MG63 (cell line): ENCODE measurements at places on chromosomes 5 and 9. TPM values are rescaled to one million over a fixed set of nuclear protein-coding genes. Genes with fewer than 3 reads are reported as not detected.

The ZDHHC11 gene
- 0.56 TPM in 1 of 2 replicates, not detected in the other for total RNA-seq

The HMMR gene
- total RNA-seq, result 73.4 and 102 TPM in 2 replicates

The ACTBL2 gene
- total RNA-seq, result 0.30 and 1.8 TPM in 2 replicates

The FBP1 gene
- total RNA-seq, result 0.96 TPM in 1 of 2 replicates, not detected in the other

The OLFM1 gene
- 37.1 and 47.3 TPM in 2 replicates for total RNA-seq

The KIF27 gene
- total RNA-seq, result 0.69 and 1.8 TPM in 2 replicates

DNA sequence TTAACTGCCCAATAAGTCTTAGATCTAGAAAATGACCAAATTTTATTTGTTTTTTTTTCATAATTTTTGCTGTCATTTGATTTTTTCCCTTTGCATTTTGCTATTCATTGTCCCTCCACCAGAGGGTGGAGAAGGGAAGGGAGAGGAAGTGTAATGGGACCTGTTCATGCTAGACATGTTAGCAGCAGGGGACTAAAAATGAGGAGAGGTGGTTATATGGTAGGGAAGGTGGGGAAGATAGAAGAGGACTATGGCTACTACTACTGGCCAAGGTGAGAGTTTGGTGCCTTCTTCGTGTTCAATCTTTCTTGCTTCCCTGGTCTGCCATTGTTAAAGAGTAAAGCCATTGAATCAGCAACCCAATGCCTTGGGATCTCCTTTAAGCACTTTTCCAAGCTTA is 6.4 kb downstream of the GRIA1 start:
- DNase-seq, result no peak

- DNase-seq, result no peak
Observed at GRCh38 chr5:157306692-157307471, 41.0 kb downstream of the CYFIP2 start.

DNA sequence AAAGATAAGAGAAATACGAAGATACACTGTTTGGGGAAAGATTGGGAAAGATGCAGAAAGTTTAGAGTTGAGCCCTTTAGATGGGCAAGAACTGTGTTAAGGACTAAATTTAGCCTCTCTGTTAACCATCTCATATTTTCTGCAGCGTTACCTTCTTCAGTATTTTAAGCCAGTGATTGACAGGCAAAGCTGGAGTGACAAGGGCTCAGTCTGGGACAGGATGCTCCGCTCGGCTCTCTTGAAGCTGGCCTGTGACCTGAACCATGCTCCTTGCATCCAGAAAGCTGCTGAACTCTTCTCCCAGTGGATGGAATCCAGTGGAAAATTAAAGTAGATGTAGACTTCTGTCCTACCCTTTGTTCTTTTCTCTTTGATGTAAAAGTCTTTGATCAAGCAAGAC is 26.4 kb upstream of the LNPEP start:
- no peak for DNase-seq

DNA sequence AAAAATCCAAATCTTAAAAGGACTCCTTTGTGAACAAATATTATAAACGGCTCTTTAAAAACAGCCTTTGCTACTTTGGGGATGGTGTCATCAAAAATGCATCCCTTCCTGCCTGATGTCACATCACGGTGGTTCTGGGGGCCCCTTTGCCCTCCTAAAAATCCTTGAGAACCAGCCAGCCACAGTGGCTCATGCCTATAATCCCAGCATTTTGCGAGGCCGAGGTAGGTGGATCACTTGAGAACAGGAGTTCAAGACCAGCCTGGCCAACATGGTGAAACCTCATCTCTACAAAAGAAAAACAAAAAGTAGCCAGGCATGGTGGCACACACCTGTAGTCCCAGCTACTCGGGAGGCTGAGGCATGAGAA is 43.9 kb downstream of the FNBP1 start:
- DNase-seq, result no peak

DNA sequence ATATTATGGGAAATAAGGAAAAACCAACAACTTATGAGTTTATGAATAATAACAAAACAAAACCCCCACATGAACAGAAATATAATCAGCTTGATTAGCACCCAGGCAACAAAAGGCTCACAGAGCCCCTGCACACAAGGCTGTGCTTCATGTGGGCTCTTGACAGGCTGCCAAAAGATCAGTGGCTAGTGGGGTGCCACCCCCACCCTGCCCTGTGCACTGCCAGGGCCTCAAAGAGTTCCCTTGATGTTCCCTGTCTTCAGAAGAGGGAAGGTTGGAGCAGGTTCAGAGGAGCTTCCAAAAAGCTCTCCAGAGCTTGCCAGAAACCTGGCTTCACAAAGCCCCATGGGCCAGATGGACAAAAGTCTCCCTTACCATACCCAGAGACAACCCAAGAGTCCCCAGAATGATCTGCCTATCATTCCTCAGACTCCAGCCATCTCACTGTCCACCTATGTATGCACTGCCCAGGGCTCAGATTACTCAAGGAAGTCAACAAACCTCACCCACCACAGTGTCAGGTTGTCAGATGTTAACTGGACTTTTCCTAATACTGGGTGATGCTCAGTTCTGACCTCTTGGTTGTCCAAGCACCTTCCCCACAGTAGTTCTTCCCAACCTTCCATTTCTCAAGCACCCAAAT is 87.5 kb downstream of the SIL1 start:
- DNase-seq, result no peak

DNA sequence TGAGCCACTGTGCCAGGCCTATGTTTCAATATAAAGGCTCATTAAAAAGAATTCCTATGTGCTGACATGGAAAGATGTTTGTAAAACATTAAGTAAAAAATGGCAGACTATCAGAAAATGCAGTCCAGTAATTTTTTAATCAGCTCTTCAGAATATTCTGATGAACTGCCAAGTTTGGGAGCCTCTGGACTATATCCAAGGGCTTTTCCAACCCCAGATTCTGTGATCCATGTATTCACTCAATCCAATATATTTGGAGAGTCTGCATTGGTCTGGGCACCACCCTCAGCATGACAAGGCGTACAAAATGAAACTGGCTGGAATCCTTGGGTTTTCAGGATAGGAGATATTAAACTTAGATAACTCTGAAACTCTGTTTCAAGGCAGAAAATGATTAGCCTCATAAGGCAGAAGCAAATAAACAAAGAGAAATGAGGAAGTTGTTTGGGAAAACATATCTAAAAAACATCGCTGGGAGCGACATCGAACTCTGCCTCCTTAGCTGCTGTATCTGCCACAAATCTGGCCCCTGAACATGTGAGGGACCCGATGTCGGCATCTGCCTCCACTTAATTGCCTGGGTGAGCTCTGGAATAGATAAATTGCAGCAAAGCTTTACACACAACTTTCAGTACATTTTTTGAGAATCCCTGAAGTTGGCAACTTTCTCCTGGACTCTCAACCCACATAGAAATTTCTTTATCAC is 14.4 kb downstream of the PDE6A start:
- DNase-seq, result peak; percentile 9

DNA sequence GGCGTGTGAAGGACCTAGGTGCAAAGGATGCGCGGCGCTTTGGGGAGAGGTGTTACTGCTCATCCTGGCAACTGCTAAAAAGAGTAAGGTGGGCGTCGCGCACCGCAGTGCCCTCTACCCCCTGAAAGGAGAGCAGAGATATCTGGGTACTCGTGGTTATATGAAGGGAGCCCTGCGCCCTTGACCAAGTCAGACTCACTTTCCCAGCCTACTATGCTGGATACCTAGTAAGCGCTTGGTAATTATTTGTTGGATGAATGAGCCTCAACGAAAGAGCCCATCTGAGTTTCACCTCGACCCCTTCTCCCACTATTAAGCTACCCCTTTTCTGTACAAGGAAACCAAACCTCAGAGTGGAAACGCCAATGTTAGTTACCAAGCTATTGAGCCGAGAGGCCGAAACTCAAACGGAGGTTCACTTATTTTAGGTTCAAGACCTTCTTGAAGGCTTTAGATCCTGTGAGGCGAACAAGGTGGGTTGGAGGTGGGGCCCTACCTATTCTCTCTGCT is 8.0 kb downstream of the LHX6 start:
- DNase-seq, result no peak

DNA sequence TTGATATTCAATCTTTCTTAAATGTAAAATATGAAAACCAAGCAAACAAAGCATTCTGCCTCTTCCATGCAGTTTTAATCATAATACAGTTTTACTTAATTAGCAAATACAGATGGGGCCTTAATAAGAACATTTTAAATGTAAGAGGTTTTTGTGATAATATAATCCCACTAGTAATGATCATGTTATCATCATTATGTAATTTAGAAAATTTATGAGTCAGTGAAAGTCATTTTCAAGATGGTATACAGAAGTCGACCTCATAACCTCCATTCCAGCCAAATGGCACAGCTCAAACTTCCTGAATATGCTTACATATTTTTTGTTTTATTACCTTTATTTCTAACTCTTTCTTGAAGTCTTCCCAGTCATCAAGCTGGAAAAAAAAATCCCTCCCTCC is 102.2 kb upstream of the GNA14 start:
- DNase-seq, result peak; percentile 28

GRCh38 chr9:69093471-69094103 is 58.0 kb downstream of the FXN start:
- DNase-seq, result no peak

DNA sequence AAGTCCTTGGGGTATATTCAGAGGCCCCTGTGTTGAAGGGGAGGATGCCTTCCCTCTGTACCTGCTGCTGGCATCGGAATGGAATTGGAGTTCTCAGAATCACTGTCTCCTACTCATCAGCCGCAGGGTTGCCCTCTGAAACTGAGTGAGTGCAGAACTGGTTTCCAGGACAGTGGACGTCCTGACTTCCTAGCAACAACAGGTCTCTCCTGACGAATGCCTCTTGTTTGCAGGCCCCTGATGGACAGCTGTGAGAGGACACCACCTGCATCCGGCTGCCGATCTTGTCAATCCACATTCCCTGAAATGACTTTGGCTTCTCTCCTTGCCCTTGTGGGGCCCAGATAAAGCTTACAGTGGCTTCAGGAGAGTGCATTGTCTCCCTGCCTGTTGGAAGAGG is 274.5 kb downstream of the NSG2 start:
- DNase-seq, result no peak

- peak; percentile 23 for DNase-seq
Observed at GRCh38 chr5:136195971-136196820, 3.2 kb upstream of the SMIM32 start.

DNA sequence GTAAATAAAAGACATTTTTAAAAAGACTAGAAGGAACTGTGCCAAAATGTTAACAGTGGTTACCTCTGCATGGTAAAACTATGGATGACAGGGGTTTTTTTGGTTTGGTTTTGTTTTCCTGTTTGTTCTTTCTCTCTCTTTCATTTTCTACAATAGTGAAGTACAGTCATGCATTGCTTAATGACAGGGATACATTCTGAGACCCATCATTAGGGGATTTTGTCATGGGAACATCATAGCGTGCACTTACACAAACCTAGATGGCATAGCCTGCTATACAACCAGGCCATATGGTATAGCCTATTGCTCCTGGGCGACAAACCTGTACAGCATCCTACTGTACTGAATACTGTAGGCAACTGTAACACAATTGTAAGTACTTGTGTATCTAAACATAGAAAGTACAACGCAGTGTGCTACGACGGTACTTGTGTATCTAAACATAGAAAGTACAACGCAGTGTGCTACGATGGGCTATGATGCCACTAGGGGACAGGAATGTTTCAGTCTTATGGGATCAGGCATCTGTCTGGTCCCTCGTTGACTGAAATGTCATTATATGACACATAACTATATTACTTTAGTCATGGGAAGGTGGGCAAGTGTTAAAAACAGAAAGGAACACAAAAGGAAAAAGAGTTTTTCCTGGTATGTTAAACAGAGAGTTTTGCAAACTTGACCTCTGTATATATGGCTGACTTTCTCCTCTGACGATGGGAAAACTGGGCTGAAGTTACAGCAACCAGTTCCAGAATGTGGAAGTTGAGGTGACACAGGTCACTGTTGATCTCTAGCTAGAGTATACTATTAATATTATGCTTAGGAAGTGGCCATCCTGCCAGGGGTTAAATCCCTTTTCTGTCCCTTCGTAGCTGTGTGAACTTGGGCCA is 7.4 kb upstream of the ADAM19 start:
- no peak for DNase-seq

DNA sequence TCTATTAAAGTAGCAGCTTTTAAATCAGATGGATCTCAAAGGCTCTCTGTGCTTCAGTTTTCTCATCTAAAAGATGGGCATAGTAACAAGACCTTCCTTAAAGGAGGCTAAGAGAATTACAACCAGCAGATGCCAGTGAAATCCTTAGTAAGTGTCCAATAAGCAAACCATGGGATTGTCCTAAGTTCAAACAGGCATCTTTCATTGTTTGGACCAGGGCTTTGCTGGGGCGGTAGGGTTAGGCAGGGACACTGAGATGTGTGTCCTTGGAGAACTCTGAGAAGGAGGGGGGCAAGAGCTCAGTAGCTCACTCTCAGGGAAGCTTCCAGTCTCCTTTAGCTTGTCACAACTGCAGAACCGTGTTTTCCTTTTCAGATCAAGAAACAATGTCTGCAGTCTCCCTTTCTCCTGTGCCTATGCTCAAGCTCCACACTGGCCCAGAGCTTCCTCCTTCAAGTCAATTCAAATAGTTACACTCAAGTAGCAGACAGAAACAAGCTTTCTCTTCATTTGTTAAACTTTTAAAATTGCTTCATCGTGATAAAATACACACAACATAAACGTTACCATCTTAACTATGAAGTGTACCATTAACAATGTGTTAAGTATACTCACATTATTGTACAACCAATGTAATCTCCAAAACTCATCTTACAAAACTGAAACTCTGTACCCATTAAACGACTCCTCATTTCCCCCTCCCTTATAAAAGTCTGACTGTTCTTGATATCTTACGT is 216.2 kb downstream of the PIK3R1 start:
- no peak for DNase-seq

GRCh38 chr9:87086221-87086818 is 139.0 kb upstream of the GAS1 start:
- DNase-seq, result no peak

- no peak for DNase-seq
Observed at GRCh38 chr9:129351642-129352145, 173.6 kb upstream of the IER5L start.

GRCh38 chr9:88143957-88144625 is 5.8 kb upstream of the SPATA31C2 start:
- DNase-seq, result no peak

DNA sequence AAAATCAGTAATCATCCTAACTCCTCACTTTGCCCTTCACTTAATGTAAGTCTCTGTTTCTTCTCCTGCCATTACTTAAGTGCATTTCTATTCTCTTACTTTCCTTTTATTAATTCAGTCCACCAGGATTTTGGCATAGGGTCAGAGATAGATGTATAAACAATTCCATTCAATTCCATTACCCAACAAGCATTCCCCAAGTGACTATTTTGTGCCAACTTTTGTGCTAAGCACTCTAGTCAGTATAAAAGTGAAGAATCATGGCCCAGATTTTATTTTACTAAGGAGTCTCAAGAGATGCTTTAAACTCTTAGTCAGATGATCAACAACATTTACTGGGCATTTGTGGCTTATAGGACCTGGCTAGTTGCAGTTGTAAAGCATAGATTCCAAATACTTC is 159.3 kb downstream of the DMAC1 start:
- no peak for DNase-seq

- no peak for DNase-seq
Observed at GRCh38 chr9:87083986-87084385, 136.7 kb upstream of the GAS1 start.

GRCh38 chr5:113236536-113237288 is 198.1 kb downstream of the TSSK1B start:
- DNase-seq, result no peak
